ENCODE measurements at places on chromosomes 13 and 19.
A peak's percentile ranks its signal among the peaks of the same experiment; 100 is the strongest.

DNA sequence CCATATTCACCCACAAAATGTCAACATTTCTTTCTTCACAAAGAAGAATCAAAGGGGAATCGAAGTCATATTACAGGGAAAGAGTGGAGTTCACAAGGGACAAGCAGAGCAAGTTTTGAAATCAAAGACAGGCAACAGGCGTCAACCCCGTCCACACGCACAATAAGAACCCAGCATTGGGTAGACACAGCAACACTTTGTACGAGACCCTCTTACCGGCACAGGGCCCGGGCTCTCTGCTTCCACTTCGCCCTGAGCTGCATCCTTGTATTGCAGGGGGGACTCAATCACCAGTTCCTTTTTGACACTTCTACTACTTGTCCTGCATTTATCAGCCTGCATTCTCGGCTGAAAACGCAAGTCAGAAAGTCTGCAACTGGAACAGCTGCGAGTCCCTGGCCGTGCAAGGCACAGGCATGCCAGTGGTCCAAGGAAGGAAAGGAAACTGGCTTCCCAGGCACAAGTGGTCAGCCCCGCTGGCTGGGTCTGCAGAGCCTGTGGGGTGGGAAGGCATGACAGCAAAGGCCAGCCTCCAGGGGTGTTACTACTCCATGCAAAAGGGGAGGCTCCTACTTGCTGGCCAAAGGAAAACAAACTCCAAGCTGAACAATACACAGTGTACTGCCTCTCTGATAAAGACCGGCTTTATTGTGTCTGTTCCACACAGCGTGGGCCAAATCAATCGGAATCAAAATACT lies at the start of gene DOCK9:
DOCK9 (minus strand) TSS at position 497 of the 698 bp plus-strand sequence; CDS start at position 342, 155 bp downstream.
- DNase-seq, result peak; percentile 82

GRCh38 chr19:17605761-17606589 lies 50.5 kb downstream of the COLGALT1 start:
- peak; percentile 75 for DNase-seq

GRCh38 chr13:32878163-32878562 lies 138.1 kb upstream of the KL start:
- no peak for DNase-seq

GRCh38 chr13:33992881-33993336 lies 175.0 kb downstream of the RFC3 start:
- no peak for DNase-seq

DNA sequence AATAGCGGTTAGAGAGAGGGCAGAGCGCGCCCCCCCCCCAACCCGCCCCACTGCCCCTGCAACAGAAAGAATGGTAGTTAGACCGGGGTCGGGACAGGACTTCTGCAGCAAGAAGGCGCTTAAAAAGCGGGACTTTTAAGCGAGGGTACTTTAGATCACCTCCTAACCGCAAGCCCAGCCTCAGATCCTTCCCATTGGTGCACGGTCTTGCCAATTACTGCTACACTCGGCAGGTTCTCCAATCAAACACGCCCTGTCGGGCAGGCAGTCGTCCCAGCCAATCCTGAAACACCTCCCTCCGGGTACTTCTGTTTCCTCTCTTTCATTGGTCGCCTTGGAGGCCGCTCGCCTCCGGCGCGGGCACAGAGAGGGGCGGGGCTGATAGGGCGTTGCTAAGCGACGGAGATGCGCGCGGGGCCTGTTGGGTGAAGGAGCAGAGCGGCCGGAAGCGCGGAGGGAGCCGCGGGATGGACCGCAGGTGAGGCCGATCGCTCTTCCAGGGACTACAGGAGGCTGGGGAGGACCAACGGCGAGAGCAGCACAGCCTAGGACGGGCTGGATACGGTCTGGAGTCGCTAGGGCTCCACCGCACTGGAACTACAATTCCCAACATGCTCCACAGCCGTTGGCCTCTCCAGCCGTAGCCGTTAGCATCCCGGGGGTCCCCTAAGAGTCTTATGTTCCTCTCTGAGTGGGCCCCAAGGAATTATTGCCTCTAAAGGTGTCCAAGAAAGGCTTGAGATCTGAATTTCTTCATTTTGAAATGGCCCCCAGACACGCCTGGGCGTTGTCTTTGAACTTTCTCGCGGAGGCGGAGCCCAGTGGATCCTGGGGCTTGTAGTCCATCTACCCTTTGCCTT lies at the start of gene PROSER3:
PROSER3 (plus strand) TSS at position 428 of the 860 bp plus-strand sequence; CDS start at position 468, 40 bp downstream.
- peak; percentile 98 for DNase-seq

DNA sequence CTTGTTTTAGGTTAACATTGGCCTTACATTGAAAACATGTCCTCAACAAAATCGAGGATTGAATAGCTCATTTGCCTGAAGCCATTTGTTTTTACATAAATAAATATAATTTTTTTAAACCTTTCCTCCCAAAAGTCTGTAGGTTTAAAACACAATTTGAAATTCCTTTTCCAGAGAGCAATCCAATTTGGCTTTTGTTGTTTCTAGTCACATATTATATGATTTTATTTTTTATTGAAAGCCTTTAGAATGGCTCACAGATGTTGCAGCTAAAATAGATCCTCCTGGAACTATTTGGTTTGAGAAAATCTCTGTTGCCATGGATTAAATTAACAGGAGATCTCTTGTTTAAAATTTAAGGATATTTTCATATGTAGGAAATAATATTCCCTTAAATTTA lies 512.6 kb downstream of the KLF5 start:
- DNase-seq, result no peak

DNA sequence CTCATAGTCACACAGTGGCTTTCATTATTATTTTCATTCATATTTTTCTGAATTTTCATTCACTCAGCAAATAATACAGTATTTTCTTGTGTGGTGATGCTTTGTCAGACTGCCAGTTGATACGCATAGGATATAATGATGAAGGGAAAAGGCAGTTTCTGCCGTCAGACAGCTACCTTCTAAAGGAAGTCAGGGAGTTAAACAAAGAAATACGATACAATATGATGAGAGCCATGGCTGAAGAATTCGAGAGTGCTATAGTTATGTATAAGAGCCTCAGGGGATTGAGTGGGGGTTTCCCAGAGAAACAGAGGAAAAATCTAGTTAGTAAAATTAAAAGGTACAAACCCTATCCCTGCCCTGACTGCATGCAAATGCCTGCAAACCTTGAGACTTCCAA lies 479.1 kb downstream of the OLFM4 start:
- no peak for DNase-seq

DNA sequence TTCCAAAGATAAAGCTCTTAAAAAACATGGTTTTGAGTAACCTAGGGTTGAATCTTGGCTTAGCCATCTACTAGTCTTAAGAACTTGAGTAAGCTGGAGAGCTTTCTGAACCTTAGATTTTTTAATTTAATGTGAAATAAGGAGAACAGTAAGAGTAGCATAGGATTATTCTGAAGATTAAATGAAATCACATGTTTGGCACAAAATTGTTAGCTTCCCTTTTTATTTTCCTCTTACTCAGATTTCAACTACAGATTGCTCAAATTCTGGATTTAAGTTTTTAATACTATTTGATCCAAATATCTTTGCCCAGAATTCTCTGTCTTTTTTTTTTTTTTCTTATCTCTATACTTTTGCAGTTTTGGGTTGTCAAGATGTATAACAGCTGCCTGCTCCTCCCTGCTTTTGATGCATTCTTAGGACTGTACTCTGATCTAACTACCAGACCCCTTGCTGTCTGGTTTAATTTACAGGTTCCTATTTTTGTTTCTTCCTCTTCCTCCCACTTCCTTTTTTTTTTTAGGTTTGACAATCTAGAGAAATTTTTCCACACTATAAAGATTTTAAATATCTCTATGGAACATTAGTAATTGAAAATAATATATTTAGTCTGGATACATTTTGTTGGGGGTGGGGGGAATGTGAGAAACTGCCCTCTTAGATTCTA lies 12.3 kb downstream of the POMP start:
- DNase-seq, result no peak

- no peak for DNase-seq
Observed at GRCh38 chr13:61316647-61317046, 99.0 kb downstream of the PCDH20 start.

- DNase-seq, result no peak
Observed at GRCh38 chr13:82850644-82851043, 1031.6 kb downstream of the SLITRK1 start.

DNA sequence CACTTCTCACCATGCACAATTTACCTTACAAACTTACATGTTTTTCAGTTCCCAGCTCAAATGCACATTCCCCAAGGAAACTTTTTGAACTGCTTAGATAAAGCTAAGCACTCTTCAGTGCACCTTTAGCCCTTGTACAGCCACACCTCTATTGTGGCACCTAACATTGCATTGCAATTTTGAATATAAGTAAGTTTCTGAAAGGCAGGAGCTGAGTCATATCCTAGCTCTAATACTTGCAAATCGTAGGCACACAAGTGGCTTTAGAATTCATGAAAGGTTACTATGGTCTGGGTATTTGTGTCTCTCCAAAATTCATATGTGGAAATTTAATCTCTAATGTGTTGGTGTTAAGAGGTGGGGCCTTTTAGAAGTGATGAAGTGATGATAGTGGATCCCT lies 4.9 kb upstream of the ESD start:
- DNase-seq, result no peak

- no peak for DNase-seq
Observed at GRCh38 chr19:46678110-46678732, 17.2 kb upstream of the DACT3 start.

- DNase-seq, result no peak
Observed at GRCh38 chr19:6138066-6138465, 2.6 kb downstream of the ACSBG2 start.

GRCh38 chr13:24022568-24022967 lies 125.3 kb upstream of the C1QTNF9B start:
- no peak for DNase-seq

DNA sequence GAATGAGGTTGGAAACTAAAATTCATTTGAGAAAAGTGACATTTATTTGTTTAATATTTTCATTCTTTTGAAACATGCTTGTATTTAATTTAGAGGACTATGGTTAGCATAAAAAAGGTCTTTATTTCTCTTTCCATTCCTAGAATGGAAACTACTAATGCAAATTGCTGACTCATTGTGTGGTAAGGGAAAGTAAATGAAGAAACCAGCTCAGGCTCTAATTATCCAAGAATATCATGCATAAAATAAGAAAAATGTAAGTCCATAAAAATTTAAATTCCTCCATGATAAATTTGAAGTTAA lies 777.0 kb upstream of the SLITRK1 start:
- no peak for DNase-seq

DNA sequence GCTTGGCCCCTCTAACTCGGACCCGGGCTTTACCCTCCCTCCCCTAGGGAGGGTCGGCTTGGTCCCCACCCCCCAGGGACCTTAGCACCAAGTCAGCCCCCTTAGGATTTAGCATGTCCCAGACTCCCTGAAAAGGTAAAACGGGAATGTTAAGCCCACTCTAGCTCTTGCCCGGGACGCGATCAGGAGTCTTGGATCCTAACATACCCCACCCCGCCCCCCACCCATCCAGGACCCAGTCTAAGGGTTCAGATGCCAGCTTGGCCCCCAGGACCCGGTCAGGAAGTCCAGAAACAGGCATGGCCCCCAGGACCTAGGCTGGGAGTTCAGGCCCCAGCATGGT lies 437 bp downstream of the EPOR start:
- no peak for DNase-seq

DNA sequence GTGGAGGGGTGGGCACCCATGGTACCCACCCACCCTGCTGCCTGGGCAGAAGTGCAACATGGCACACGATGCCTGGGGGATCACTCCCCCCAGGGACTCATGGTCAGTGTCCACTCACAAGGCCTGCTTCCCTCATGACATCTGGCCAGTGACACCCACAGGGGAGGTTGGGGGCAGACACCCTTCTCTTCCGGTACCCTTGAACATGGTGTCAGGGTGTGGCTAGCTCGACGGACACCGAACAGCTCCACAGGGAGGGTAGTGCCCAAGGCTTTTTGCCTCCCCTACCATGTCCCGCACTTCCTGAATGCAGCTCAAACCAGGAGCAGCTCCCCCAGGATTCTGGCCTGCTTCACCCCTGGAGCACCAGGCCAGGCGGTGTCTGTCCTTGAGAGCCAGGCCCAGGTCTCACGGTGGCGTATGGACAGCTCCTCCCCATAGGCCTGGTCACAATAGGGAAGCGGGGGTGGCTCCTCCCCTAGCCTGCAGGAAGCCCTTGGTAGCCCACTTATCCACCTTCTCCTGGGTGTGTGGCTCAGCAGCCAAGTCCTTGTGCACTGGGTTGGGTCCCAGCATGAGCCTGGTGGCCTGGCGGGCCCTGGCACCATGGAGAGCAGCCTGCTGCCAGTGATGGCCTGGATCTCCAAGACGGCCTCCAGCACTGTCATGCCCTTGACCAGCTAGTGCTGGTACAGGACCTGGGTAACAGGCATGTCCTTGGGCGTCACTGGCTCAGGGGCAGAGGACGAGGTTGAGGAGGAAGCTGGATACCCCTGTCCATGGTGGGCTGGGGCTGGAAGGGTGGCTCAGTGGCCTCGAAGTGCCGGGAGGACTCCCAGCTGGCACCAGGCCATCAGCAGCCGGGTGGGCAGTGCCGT lies 7.8 kb downstream of the ACP4 start:
- DNase-seq, result no peak

All from left ventricle myocardium superior (tissue), 1 donor.